ENCODE measurements at places on chromosomes 2 and 18.

DNA sequence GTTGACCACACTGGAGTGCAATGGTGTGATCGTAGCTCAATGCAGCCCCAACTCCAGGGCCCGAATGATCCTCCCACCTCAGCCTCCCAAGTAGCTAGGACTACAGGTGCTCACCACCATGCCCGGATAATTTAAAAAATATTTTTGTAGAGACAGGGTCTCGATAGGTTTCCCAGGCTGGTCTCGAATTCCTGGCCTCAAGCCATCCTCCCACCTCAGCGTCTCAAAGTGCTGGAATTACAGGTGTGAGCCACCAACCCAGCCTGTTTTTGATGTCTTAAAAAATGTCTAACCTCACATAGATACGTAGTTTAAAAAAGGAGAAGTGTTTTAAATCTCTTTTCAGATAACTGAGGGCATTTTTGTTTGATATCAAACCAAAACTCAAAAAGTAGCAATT lies 37.6 kb downstream of the IMPA2 start:
- DNase-seq = no peak

GRCh38 chr2:229728370-229728769 lies 14.0 kb upstream of the DNER start:
- DNase-seq = no peak

- no peak for DNase-seq
These were observed 121.4 kb downstream of the CTAGE1 start for GRCh38 chr18:22296304-22296703.

DNA sequence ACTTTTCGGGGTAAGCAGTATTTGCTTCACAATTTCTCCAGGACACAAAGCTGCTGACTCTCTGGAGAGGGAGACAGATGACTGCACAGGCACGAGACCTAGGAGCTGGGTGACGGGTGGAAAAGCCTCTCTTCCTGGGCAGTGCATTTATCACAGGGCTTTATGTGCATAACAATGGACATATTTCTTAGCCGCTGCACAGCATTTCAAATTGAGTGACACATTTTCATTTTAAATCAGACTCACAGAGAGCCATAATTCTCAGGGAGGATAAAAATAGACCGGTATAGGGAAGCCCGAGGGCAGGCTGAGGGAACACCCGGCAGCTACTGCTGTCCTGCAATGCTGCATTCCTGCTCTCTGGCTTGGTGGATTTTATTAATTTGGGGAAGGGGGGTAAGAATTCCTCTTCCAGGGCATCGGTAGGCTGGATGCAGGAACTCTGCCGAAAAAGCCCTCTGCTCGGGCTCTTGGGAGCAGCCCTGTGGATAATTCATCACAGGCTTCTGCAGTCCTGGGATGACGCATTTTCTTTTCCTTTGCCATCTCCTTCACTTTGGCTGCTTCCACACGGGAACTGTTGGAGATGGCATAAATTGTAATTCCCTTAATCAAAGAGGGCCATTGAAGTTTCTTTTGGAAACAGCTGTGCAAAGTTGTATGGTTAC lies 108.1 kb upstream of the ACAA2 start:
- no peak for DNase-seq

GRCh38 chr2:145957929-145958328 lies 1438.0 kb upstream of the ZEB2 start:
- DNase-seq = no peak

DNA sequence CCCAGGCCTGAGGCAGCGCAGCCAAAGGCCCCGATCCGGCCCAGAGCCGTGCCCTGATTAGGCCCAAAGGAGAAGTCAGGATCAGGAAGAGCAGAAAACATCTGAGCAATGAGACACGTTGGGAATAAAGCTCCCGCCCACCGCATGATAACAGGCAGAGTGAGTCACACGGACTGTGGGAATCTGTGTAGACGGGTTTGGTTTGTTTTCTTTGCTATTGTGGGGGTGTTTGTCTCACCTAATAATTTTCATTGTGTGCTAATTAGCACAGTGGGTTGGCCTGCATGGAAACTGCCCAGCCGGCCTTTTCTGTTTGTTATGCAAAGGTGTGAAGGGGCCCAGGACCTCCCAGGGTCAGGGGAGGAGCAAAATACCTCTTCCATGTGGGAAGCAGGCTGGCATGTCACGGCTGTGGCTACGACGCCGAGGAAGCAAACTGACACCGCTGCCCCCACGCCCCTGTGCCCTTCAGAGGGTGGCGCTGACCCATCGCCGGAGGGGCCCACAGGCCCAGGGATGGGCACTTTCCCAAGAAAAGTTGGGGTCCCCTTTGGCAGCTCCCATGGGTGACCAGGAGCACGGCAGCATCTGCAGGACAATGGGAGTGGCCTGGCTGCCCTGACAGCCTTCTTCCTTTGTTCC lies 68.4 kb upstream of the CTDP1 start:
- no peak for DNase-seq

- no peak for DNase-seq
These were observed 121.8 kb upstream of the EPAS1 start for GRCh38 chr2:46175419-46175818.

DNA sequence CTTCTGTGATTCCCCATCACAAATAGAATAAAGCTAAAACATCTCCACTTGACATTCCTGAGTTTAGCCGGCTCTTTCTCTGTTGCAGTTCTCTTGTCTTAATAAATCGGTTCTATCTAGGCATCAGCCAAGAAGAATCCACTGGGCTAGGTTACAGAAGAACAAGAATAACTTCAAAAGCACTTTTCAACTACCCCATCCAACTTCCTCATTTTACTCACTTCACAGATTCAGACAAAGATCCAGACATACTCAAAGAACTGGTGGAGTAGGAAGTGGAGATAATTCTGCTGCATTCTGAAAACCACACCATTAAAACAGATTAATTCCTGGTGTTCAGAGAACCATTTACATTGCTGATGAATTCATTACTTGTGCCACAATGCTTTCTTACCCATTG lies 9.6 kb upstream of the ALPK2 start:
- DNase-seq = no peak

GRCh38 chr2:62661263-62661635 lies 44.3 kb upstream of the EHBP1 start:
- no peak for DNase-seq

DNA sequence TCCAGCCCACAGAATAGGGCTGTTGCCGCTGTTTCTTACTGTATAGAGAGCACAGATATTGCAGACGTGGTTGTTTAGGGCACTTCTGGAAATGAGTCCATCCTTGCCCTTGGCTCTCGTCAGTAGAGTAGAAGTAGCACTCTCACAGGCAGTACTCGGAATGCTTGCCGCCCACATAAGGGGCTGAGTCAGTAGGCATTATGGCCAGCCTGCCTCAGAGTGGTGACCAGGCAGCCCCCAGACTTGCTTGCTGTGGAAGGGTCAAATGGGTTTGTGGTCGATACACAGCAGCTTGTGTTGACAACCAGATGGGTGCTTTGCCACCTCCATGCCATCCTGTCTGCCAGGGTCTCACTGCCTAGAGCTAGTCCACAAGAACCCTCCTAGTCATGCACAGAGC lies 38.7 kb downstream of the PLEKHB2 start:
- no peak for DNase-seq

Measured in stimulated activated CD8-positive, alpha-beta memory T cell treated with anti-CD3 and anti-CD28 coated beads, Interleukin-4, amount 100 ng/mL, for 1 hour (primary cell).